ENCODE measurements at places on chromosomes 6 and 20. TPM values are rescaled to one million over a fixed set of nuclear protein-coding genes. Genes with fewer than 3 reads are reported as not detected.
A peak's percentile ranks its signal among the peaks of the same experiment; 100 is the strongest.

GRCh38 chr20:36815454-36816091 is 42.0 kb upstream of the DSN1 start:
- peak; percentile 47 for DNase-seq

DNA sequence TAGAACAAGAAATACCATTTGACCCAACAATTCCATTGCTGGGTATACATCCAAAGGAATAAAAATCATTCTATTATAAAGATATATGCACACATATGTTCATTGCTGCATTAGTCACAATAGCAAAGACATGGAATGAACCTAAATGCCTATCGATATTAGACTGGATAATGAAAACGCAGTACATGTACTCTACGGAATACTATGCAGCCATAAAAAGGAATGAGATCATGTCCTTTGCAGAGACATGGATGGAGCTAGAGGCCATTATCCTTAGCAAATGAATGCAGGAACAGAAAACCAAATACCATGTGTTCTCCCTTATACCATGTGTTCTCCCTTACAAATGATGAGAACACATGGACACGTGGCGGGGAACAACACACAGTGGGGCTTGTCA is 190.2 kb downstream of the HACE1 start:
- DNase-seq: no peak

The CCM2L gene
- not detected for total RNA-seq

DNA sequence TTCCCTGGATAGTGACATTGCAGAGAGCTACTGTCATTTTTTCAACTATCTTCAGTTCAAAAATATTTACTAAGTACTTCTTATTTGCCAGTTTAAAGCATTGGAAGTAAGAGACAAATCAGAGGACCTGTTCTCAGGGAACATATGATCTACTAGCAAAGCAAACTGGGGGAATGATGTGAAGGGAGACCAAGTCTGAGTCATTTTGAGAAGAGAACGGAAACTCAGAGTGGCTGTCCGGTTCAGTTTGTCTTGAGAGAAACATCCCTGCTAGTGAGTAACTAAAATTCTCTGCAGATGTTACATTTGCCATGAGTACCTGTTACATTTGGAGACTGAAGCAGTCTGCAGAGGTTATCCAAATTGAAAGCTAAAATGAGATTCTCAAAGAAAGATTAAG is 118.3 kb downstream of the KCNQ5 start:
- DNase-seq: peak; percentile 62

DNA sequence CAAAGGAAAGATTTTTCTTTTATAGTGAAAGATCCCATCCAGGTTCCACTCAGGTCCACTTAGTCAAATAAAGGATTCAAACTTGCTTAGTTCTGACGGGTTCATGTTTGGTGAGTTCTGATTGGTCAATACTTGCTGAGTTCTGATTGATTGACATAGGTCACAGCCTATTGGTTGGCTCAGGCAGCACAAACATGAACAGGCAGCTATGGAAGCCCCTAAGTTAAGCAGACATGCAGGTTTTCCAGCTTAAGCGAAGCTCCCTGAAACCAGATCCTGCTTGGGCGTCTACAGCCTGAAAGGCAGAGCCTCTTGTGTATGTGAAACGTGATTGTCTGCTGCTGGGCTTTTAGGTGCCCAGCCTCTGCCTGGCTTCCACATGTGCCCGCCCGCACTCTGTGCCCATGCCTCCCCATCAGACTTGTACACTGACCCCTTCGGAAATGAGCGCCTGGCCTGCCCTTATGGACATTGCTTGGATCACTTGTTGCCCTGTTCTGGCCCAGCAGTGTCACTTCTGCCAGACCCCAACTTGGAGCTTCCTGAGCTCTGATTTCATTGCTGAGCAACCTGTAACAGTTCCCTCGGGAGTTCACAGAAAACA is 45.4 kb upstream of the ECI2 start:
- DNase-seq: peak; percentile 78

GRCh38 chr6:33417128-33417902 is 592 bp downstream of the CUTA start:
- DNase-seq: peak; percentile 96

DNA sequence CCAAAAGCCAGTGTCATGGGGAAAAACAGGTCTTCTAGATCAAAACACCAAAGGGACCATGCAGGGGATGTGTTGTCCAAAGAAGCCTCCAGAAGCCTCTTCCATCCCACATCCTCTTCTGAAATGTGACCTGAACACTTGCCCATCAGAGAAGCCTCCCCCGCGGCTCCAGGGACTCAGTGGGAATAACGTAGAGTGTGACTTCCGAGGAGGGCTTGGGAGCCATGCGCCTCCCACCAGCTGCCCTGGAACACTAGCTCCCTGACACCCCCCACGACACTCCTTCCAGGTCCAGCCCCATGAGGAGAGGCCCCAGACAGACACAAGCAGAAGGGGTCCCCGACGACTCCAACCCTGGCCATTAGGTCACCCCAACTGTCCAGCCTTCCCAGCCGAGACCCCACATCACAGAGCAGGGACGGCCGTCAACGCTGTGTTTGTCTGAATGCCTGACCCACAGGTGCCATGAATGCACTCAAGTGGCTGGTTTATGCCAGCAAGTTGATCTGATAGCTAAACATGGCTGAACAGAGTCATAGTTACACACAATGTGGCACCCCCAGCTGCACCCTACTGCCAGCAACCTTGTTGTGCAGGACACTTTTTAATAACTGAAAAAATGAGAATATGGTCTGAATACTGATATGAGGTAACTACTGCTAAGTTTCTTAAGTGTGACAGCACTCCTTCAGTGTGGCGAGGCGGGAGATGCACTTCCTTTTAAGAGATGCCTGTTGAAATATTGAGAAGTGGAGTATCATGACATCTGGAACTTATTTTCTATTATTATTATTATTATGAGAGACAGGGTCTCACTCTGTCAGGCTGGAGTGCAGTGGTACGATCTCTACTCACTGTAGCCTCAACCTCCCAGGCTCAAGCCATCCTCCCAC is 58.0 kb downstream of the GINS1 start:
- DNase-seq: peak; percentile 67

DNA sequence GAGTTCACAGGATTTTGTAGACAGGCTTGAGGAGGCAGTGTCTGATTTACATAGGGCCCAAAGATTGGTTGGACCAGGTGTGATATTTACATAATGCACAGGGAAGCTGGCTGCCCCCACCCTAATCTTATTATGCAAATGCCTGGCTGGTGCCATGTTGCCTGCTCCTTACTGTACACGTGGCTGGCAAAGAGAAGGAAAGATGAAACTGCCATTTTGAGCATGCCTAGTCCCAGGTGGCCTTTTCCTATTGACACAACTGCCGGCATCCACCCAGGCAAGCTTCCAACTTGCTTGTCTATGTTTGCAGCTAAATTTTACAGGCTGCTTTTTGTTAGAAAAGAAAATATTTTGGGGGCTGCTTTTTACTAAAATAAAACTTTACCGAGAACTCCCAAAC is 174.6 kb downstream of the LMBRD1 start:
- DNase-seq: no peak

DNA sequence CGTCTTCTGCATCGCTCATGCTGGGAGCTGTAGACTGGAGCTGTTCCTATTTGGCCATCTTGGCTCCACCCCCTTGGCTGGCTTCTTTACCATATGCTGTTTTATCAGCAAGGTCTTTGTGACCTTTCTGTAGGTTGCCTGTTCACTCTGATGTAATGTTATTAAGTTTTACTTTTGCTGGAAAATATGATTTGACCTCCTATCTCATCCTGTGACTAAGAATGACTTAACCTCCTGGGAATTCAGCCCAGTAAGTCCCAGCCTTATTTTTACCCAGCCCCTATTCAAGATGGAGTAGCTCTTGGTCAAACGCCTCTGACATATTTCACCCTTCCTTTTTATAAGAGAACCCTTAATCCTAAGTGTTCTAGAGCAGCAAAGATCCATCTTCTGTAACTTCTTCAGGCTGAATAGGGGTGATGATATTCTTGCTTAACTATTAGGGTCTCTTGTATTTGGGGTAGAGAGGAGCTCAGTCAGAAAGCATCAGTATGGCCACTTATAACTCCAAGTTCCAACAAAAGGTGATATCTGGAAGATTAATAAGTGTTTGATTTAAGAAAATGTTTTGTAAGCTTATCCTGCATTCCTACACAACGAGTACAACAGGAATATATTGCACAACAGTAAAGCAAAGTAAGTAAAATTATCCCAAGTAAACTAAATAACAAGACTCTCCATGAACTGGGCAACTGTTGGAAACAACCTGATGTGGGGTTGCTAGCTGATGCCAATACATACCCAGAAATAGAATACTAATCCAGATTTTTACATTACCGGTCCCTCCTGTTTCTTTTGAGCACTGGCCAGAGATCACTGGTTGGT is 23.1 kb upstream of the HMGN3 start:
- DNase-seq: no peak

The BHLHE23 gene
- not detected for total RNA-seq

GRCh38 chr20:48019940-48020339 is 234.7 kb upstream of the SULF2 start:
- DNase-seq: no peak

DNA sequence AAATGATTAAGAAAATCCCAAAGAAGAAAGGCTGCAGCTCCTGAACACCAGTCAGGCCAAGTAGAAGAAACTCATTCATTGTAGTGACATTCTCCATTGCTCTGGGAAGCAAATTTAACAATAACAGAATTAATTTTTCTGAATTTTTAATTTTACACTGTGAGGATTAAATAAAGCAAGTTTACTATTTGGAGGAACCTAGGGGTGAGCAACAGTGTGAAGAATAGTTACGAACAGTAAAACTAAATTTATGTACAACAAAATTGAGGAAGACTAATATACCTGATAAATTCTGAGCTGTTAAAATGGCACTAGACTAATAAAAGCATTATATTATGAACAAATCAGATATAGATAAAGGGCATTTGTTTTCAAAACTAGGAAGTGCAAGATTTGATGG is at the start of gene OR12D3:
Gene OR12D3, minus strand, starts transcription at position 101 of the 400 bp plus-strand sequence. Its CDS starts 4 bp downstream, at position 97.
- DNase-seq: no peak

The TREML4 gene
- not detected for total RNA-seq

The FABP7 gene
- total RNA-seq: not detected

GRCh38 chr20:51139891-51140290 is 117.0 kb upstream of the KCNG1 start:
- no peak for DNase-seq

GRCh38 chr6:41494212-41495110 is 51.7 kb upstream of the FOXP4 start:
- no peak for DNase-seq

- DNase-seq: no peak
These were observed 1.6 kb downstream of the SIRPD start for GRCh38 chr20:1555952-1556351.

- no peak for DNase-seq
These were observed 18.7 kb downstream of the CDS2 start for GRCh38 chr20:5145365-5146098.

- DNase-seq: no peak
These were observed 26.2 kb upstream of the FOXP4 start for GRCh38 chr6:41519745-41520699.

- peak; percentile 84 for DNase-seq
These were observed 25.1 kb downstream of the MYBL2 start for GRCh38 chr20:43691928-43692524.

The FAM83C gene
- not detected for total RNA-seq

GRCh38 chr6:25547797-25548196 is 104.2 kb upstream of the SCGN start:
- DNase-seq: no peak

DNA sequence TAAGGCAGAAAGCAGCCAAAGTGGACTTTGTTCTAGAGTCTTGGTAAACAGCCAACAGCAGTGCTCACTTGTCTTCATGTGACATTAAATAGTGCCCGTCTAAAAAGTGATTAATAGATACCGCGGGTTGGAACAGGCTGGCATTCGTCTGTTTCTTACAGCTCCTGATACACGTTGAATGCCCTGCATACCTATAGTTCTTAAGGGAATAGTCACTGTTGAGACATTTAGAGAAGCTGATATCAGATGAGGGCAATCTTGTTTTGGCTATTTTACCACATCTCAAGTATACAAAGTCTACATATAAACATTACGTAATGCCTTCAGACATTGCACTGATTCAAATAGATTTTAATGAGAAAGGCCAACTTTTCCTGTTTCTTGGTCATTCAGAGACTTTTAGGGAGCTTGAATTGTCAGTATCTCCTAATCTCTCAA is 374.9 kb upstream of the FLRT3 start:
- DNase-seq: no peak

The BYSL gene
- total RNA-seq: 11.6 TPM

The NR2E1 gene
- not detected for total RNA-seq

The TPD52L1 gene
- 22.7 TPM for total RNA-seq

The NKX2-2 gene
- total RNA-seq: not detected

DNA sequence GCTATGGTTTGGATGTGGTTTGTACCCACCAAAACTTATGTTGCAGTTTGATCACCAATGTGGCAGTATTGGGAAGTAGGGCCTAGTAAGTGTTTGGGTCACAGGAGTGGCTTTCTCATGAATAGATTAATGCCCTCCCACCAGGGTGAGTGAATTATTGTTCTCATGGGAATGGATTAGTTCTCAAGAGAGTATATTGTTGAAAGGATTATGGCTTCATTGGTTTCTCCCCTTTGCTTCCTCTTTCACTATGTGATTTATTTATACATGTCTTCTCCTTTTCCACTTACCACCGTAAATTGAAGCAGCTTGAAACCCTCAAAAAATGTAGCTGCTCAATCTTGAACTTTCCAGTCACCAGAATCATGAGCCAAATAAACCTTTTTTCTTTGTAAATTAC is 10.8 kb downstream of the UFL1 start:
- DNase-seq: no peak

DNA sequence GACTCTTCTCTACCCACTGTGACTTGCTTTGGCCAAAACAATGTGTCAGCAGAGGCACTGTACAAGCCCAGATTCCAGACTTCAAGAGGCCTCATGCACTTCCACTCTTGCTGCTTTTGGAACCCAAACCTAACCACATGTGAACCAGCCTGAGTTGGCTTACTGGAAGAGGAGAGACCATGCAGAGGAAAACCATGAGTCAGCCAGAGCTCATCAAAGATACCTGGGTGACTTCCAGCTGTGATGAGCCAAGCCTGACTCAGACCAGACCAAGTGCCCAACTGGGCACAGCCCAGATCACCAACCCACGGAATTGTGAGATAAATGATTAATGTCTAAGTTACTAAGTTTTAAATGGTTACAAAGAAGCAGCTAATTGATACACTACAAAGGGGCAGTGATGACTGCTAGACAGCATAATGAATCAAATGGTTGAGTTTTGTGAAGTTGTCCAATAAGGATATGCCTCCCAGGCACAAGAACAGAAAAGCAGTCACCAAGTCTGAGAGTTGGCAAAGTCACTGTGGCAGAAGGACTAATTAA is 16.2 kb upstream of the BEND6 start:
- DNase-seq: no peak

- no peak for DNase-seq
These were observed 97.2 kb upstream of the MAP7 start for GRCh38 chr6:136647363-136647852.

DNA sequence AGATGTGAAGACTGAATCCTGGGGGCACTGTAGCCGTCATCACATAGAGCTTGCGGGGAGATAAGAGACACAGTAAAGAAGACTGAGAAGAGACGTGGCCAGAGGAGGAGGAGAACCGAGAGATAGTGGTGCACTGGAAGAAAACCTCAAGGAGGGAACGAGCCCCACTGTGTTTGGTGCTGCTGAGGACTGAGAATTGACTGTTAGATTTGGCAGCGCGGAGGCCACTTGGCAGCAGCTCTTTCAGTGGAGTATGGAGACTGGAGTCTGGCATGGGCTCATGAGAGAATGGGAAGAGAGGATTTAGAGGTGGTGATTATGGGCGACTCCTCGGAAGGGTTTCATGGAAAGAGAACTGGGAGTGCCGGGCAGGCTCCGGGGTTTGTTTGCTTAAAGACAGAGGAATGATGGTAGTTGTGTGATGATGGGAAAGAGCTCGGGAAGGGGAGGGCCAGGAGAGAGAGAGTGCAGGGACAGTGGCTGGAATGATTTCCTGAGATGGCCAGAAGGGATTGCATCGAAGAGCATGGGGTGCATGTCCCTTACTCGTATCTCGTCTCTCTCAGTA is 18.0 kb downstream of the CDYL start:
- DNase-seq: peak; percentile 79

Data from osteoblast (primary cell).